ENCODE measurements at places on chromosomes 16 and 17. TPM values are rescaled to one million over a fixed set of nuclear protein-coding genes. Genes with fewer than 3 reads are reported as not detected.

UMOD gene
- 0.07 TPM for total RNA-seq

FOXC2 gene
- total RNA-seq = 12.1 TPM

KRTAP4-9 gene
- total RNA-seq = not detected

SLC25A39 gene
- total RNA-seq = 145 TPM

NDUFAB1 gene
- total RNA-seq = 69.1 TPM

CCL11 gene
- total RNA-seq = not detected

SLC35G6 gene
- total RNA-seq = not detected

Measured in kidney epithelial cell (primary cell).